ENCODE measurements at places on chromosomes 11 and 22.

DNA sequence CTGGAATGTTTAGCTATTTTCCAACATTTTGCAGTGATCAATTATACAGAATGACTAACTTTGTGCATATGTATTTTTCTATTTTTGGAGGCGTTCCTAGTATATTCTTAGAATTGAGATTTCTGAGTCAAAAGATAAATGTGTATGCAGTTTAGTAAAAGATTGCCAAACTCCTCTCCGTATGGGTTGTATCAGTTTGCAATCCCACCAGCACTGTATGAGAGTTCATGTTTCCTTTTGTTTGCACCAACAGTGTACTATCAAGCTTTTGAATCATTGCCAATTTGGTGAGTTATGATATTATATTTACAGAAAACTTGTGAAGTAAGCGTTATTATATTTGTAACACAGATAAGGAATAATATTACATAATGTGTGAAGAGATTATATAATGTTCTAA, 658.7 kb downstream of the JRKL start:
- no peak for DNase-seq

GRCh38 chr11:127017482-127017881, 16.9 kb upstream of the KIRREL3 start:
- DNase-seq, result no peak

- DNase-seq, result no peak
Measured at GRCh38 chr22:50687829-50688228, 15.2 kb downstream of the SHANK3 start.

GRCh38 chr22:32717337-32718240, 83.9 kb upstream of the TIMP3 start:
- no peak for DNase-seq

- no peak for DNase-seq
Measured at GRCh38 chr11:2385156-2386151, 8.3 kb downstream of the CD81 start.

- DNase-seq, result no peak
Measured at GRCh38 chr22:50437511-50438304, 37.1 kb downstream of the SBF1 start.

GRCh38 chr11:88552379-88553062, 215.0 kb upstream of the CTSC start:
- DNase-seq, result no peak

- DNase-seq, result no peak
Measured at GRCh38 chr22:22670076-22670795, 25.8 kb downstream of the GGTLC2 start.
